ENCODE measurements at places on chromosomes 4 and X.

DNA sequence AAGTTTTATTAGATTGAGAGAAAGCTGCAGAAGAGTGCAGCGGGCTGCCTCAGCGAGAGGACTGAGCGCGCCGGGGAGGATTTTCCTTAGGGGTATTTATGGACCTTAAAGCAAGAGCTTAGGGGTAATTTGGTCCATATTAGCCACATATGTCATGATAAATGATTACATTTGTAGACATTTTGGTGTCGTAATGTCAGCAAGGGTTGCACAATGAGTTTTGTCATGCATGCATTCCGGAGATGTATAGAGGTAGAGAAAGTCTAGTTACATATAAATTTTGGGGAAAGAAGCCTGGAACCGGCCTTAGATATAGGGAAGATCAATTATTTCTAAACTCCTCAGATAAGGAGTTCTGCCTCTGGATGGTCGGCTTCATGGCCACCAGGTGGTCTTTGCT is 10.0 kb downstream of the MGST2 start:
- H3K27ac ChIP-seq = no peak overlapping the region
- H3K27me3 ChIP-seq = no peaks in the 10 kb centered on the region
- no peaks in the 10 kb centered on the region for H3K36me3 ChIP-seq
- no peak for DNase-seq
- peaks cover 24% of the 10 kb centered on the region for H3K4me1 ChIP-seq
- no peak overlapping the region for H3K4me3 ChIP-seq

DNA sequence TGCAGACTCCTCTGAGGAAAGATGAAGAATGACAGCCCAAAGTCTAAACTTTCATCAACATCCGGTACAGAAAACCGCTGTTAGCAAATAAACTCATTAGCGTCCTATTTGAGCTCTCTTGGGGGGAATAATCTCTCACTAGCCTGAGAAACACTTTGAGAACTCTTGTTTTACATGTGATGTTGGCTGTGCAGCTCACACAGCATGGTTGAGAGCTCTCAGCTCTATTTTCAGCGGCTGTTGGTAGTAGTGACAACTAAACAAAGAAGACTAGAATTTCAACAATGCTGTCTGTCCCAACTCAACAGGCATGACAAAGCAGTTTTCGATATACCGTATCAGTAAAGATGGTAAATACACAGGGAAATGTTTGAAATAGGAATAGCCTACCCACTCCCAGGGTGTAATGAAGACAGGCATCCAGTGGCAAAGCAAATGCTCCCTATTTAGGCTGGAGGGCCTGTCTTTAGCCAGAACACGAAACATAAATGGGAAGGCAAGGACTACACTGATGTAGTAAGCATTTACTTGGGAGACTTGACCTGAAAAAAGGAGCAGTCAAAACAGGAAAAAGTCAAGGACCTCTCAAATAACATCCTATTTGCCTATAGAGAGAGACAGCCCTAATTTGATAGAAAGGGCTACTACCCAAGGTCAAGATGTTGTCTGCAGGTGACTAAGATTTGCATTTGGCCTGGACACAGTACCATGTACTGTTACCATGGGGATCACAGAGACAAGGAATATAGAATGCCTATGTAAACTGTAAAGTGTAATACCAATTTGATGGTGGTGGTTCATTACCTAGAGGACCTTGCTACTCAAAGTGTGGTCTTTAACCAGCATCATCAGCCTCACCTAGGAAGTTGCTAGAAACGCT is 60.4 kb downstream of the PPEF2 start:
- DNase-seq = no peak
- no peak overlapping the region for H3K27ac ChIP-seq
- no peaks in the 10 kb centered on the region for H3K27me3 ChIP-seq
- no peaks in the 10 kb centered on the region for H3K36me3 ChIP-seq

GRCh38 chr4:81826335-81826734 is 354.6 kb upstream of the RASGEF1B start:
- H3K4me3 ChIP-seq = no peak overlapping the region
- no peak overlapping the region for H3K27ac ChIP-seq
- H3K27me3 ChIP-seq = no peaks in the 10 kb centered on the region
- H3K36me3 ChIP-seq = no peaks in the 10 kb centered on the region
- H3K4me1 ChIP-seq = no peaks in the 10 kb centered on the region
- no peak for DNase-seq

DNA sequence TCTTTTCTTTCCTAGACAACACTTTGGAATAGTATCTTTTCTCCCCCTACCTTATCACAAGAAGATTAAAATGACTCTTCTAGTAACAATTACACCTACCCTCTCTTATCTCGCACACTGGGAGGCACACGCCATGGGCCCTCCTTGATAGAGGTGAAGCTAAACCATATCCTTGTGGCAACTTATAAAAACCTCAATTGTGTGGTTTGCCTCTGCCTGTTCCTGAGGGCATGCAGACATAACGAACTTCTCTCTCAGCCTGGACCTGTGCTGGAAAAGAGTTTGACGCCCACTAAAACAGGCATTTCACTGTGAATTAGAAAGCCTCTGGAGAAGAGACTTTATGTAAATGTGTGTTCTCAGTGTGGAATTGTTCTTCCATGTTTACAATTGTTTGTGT is 141.2 kb downstream of the NDST3 start:
- no peak overlapping the region for H3K27ac ChIP-seq
- H3K27me3 ChIP-seq = no peaks in the 10 kb centered on the region
- H3K36me3 ChIP-seq = no peaks in the 10 kb centered on the region
- no peak for DNase-seq
- no peak overlapping the region for H3K4me3 ChIP-seq

GRCh38 chr4:182370491-182370890 is 127.3 kb downstream of the TENM3 start:
- no peaks in the 10 kb centered on the region for H3K4me1 ChIP-seq
- no peak overlapping the region for H3K4me3 ChIP-seq
- H3K36me3 ChIP-seq = no peaks in the 10 kb centered on the region
- no peaks in the 10 kb centered on the region for H3K27me3 ChIP-seq
- no peak for DNase-seq

- peak within 1 kb of the TSS; percentile 62 for H3K4me3 ChIP-seq
- no peaks in the 10 kb centered on the region for H3K27me3 ChIP-seq
- DNase-seq = no peak
- no peaks in the 10 kb centered on the region for H3K4me1 ChIP-seq
These were observed at the start of gene SCML1 for GRCh38 chrX:17736856-17737709. SCML1 (plus strand) TSS chrX:17737493; CDS start chrX:17744187, 6,694 bp downstream.

DNA sequence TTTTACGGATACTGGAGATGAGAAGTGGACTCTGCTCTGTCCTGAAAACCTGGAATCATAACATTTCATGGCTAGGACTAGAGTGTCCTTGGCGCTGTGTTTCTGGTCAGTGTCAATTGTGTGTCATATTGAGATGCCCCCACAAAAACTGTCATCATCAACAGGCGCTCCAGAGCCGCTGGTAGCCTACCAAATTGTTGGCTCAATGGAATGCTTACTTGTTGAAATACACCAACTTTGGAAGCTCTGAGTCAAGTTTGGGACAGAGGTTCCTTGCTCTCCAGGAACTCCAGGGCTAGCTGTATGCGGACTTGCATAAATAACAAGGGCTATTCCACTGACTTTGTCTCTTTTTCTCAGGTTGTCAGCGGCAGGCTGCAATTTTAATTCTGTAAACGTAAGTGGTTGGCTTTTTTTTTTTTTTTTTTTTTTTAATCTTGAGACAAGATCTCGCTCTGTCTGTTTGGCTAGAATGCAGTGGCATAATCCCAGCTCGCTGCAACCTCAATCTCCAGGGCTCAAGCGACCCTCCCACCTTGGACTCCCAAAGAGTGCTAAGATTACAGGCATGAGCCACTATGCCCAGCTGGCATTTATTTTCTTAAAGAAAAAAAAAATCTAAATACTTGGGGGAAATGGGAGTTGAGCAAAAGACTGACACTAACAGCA is 871 bp upstream of the HPGD start:
- peaks cover 18% of the 10 kb centered on the region for H3K4me1 ChIP-seq
- H3K27ac ChIP-seq = peak overlapping the region; percentile 59
- H3K27me3 ChIP-seq = no peaks in the 10 kb centered on the region
- H3K36me3 ChIP-seq = no peaks in the 10 kb centered on the region
- DNase-seq = no peak

Data from vagina (tissue), 2 donors.